ENCODE measurements at places on chromosomes 6 and 20.

- DNase-seq, result no peak
Measured at GRCh38 chr6:163837691-163838431, 423.3 kb downstream of the QKI start.

- no peak for DNase-seq
Measured at GRCh38 chr6:46290421-46291274, 119.9 kb upstream of the ENPP5 start.

DNA sequence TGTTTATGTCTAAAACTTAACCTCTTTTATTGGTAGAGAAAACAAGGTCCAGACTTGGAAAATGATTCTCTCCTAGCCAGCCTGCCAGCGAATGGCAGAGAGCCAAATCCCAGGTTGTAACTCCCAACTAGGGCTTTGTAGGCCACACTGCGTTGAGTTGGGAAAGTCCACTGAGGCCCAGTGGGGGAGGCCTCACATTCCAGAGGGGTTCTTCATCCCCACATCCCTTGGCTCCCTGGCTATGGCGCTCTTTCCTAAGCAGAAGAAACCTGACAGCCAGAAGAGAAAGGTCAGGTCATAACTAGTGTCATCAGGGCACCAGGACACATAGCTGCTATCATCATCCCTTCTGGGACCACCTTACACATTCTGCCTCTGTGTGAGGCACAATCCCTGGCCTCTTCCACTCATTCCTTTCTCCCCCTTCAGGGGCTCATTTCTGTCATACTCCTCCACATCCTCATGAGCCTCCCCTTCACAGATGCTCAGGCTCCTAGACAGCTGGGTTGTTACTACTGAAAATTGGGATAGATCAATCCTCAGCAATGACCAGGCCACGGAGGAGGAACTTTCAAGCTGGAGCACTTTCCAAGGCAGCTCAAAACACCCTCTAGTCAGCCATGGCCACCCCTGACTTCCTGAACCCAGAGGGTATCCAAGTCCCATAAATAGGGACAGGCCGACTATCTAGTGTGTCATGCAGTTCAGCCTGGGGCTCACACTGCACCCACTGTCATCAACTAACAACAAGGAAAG is 48.6 kb downstream of the TCP11 start:
- no peak for DNase-seq

GRCh38 chr6:52087498-52087999 is at the start of gene PKHD1:
TSS of gene PKHD1 (minus strand) at chr6:52087613. CDS start at chr6:52084933, 2,680 bp downstream.
- DNase-seq, result no peak

GRCh38 chr20:49571553-49571835 is 3.6 kb upstream of the PTGIS start:
- no peak for DNase-seq

- DNase-seq, result no peak
Measured at GRCh38 chr6:105545228-105545920, 142.5 kb upstream of the PREP start.

DNA sequence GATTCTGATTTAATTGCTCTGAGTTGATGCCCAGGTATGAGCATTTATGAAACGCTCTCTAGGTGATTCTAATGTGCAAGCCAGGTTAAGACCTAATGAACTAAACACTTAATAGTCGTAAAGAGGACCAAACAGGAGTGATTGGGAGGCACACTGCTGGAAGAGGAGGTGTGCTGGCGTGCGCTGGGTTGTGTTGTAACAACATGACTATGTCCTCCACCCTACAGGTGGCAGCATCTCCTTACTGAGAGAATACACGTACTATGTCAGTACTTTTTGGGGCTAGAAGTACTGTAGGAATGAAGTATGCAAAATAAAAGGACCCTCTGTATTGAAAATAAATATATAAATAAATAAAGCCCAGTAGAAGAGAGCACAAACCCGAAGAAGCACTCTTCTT is 11.9 kb downstream of the C6orf89 start:
- DNase-seq, result no peak

- no peak for DNase-seq
Measured at GRCh38 chr6:157775376-157775775, 47.7 kb upstream of the SNX9 start.

- no peak for DNase-seq
Measured at GRCh38 chr20:60512443-60512842, 554.2 kb downstream of the CDH26 start.

GRCh38 chr6:17417817-17418216 is 24.4 kb downstream of the CAP2 start:
- no peak for DNase-seq

GRCh38 chr6:91117550-91117949 is 530.7 kb upstream of the MAP3K7 start:
- no peak for DNase-seq

GRCh38 chr6:44001318-44002066 is 125.8 kb downstream of the MRPL14 start:
- no peak for DNase-seq

- no peak for DNase-seq
Measured at GRCh38 chr20:57166568-57167291, 99.7 kb downstream of the BMP7 start.

GRCh38 chr6:79718509-79719247 is 87.5 kb downstream of the SH3BGRL2 start:
- DNase-seq, result no peak

DNA sequence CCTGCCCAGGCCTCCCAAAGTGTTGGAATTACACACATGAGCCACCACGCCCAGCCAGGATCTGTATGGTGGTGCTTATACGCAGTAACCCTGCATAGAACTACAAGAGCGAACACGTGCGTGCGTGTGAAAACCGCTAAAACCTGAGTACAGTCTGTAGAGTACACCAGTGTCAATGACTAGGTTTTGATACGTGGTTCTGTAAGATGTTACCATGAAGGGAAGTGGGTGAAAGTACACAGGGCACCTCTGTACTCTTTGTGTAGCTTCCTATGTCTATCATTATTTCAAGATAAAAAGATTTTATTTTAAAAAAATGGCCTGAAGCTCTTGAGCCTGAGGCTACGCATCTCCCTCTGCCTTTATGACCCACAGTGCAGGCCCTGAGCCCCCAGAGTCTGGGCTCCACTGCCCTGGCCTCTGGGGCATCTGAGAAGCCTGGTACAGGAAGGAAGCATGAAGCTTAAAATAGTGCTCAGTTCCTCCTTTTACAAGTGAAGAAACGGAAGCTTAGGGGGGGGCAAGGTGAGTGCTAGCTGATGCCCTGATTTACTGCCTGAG is 21.6 kb downstream of the LY86 start:
- no peak for DNase-seq

DNA sequence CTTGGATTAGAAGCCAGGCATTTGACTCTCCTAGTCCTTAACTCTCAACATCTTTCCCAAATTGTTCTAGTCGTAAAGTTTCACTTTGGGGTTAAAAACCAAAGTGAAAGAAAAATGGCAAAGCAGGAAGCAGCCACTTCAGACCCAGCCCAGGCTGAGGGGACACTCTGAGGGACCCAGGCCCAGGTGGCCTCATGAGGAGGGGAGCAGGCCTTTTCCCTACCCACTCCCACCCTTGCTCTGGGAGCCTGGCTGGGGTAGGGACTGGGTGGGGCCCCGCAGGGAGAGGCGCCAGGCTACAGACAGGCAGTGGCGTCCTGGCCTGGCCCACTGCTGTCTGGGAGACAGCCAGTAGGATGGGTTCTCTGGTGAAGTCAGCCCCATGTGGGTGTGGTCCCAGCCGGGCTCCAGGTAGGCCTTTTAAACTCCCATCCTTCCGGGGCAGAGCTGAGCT is 68.7 kb upstream of the MYL9 start:
- DNase-seq, result no peak

DNA sequence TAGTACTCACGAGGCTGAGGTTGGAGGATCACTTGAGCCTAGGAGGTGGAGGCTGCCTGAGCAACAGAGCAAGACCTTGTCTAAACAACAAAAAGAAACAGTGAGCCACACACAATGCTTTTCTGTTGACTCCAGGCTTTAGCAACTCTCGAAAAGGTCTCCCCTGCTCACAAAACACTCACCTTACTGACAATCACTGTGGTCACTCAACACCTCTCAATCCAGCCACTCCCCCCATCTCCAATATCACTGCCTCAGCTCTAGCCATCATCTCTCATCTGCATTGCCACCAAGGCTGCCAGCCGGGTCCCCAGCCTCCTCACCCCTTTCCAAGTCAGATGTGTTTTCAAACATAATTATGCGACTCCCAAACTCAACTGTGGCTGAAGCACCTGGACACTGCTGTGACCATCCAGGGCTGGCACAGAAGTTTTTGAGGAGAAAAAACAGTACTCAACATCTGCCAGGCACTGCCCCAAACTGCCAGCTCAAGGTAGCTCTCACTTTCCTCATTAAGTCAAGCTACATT is 218.0 kb upstream of the ARID1B start:
- no peak for DNase-seq

DNA sequence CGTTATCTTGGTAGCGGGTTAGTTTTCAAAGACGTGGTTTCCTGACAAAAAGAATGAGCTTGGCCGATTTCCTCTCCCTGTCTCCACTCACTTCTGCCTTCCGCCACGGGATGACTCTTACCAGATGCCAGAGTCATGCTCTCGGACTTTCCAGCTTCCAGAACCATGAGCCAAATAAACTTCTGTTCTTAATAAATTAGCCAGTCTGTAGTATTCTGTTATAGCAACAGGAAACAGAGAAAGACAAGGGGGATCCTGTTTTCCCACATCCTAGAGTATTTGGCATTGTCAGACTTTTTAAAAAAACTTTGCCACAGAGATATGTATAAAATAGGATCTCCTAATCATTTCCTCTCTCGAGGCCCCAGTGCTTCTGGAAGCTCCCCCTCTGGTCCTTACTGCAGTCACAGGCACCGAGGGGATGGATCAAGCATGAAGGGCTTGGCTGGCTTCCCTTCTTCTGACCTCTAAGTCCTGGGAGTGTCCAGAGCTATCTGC is 84.9 kb upstream of the NAA20 start:
- DNase-seq, result no peak

GRCh38 chr6:45836984-45837383 is 178.7 kb downstream of the CLIC5 start:
- DNase-seq, result no peak

DNA sequence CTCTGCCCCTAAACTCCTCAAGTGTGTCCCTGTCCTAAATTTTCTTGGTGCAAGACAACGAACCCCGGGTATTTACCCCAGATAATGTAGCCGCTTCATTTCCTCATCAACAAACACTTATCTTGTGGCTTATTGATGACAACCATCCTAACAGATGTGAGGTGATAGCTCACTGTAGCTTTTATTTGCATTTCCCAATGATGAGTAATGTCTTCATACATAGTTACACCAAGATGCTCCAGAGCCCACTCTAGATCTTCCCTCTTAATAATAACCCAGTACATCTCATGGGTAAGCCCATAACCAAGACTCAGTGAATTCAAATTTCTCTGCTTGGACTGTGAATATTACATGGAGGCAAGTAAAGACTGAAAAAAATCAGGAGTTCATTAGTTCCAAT is 48.2 kb upstream of the BEND6 start:
- DNase-seq, result no peak

- no peak for DNase-seq
Measured at GRCh38 chr6:145076115-145076841, 659.0 kb downstream of the EPM2A start.

GRCh38 chr6:159031846-159032245 is 12.9 kb downstream of the TAGAP start:
- DNase-seq, result no peak

All from DMS 273 treated with DMSO at 0.1 percent for 48 hours (cell line).